NCI-H2227 treated with DMSO at 0.1 percent for 48 hours (cell line): ENCODE measurements at places on chromosomes 3 and 15.

DNA sequence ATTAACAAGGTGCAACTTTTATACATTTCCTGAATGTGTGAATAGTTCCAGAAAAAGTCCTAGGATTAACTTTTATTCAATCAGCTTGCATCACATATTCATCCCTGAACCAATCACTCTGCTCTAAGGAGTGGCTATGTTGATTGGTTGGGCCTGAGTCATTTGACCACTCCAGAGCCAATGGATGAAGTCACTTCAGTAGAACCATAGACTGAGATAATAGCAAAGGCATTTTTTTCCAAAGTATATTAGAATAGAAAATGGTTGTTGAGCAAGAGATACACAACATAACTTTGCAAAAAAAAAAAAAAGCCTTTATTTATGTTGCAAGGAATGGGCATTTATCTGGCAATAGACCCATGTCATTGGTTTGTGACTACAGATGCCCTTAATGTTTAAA is 55.5 kb upstream of the AGTR1 start:
- no peak for DNase-seq

- no peak for DNase-seq
Measured at GRCh38 chr15:100913961-100914360, 5.2 kb upstream of the LRRK1 start.

GRCh38 chr3:146308682-146309081 is 57.8 kb upstream of the PLSCR4 start:
- DNase-seq: no peak

GRCh38 chr15:85525755-85526154 is 145.4 kb downstream of the AKAP13 start:
- no peak for DNase-seq

GRCh38 chr15:45242289-45242688 is 9.7 kb upstream of the SLC28A2 start:
- DNase-seq: no peak

DNA sequence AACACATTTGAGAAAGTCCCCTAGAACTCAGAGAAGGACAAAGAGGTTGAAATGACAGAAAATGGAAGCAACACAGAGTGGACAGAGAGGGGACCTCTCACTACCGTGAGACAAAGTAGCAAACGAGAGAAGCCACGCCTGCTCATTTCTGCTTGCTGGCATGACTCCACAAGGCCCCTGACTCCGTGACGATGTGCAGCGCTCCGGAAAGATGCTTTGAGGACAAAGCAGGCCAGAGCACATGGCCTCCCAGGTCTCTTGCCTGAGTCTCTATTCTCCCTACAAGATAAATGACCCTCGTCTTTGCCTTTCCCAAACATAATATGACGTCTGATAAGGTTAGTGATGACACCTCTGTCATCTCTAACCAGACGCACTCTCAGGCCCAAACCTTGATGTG is 63.8 kb upstream of the CTSH start:
- DNase-seq: no peak

DNA sequence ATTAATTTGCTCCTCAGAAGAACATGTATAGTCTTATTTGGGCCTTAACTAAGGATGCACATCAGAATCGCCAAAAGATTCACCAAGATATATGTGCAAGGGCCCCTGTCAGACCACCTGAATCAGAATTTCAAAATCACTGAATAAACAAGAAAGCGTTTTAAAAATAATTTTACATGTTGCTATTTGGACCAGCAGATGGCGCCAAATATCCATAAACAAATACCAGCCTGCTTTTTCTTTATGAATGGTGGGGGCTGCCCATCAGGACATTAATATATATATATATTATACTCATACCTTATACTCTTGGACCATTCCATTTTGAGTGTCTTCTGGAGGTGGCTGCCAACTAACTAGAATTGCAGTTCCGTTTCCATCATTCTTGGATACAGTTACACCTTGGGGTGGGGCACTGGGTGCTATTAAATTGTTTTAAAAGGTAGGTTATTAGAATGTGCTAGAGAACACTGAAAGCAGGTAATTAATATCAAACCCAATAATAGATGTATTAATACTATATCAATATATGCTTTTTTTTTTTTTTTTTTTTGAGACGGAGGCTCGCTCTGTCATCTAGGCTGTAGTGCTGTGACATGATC is 1108.3 kb downstream of the ROBO1 start:
- peak; percentile 7 for DNase-seq

DNA sequence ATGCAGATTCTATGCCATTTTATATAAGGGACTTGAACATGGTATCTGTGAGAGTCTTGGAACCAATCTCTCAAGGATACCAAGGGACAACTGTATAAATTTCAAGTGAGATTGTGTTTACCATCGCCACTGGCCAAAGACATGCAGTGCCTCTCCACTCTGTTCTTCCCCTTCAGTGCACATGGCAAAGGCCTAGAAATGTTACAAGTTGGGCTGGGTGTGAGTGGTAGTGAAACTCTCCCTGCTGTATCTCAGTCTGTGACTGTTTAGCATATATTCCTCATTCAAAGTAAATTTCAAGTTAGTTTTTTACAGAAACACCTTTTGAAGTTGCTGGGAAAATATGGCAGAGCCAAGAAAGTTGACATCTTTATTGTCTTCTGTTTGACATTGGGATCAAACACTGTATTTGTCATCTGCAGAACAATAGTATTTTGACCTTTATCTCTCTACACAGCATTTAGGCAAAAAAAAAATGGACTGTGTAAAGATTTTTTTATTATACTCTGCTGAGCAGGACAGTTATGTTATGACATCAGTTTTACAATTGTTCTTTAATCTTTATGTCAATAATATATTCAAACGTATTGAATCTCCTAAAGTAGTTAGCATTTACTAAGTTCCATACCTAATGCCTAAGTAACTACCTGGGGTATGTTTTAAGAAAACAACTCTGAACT is 101.4 kb downstream of the CCNL1 start:
- DNase-seq: no peak

DNA sequence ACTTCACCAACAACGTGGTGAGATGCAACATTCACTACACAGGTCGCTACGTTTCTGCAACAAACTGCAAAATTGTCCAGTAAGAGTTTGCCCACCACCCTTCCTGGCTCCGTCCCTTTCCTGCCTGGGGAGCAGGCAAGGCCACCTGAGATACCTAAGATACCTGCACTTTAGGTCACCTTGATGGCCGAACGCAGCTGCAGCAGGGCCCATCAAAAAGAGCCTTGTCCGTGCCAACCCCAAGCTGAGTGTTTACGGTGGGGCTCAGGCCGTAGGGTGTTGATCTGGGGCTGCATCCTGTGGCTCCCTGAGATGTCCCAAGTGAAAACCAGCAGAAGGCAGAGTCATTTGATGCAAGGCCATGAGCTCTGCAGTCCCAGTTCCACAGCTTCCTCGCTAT is 23.2 kb downstream of the LOXL1 start:
- no peak for DNase-seq

- no peak for DNase-seq
Measured at GRCh38 chr3:181076558-181076957, 87.0 kb upstream of the DNAJC19 start.

- no peak for DNase-seq
Measured at GRCh38 chr3:127177226-127177625, 15.7 kb upstream of the PRR23E start.

DNA sequence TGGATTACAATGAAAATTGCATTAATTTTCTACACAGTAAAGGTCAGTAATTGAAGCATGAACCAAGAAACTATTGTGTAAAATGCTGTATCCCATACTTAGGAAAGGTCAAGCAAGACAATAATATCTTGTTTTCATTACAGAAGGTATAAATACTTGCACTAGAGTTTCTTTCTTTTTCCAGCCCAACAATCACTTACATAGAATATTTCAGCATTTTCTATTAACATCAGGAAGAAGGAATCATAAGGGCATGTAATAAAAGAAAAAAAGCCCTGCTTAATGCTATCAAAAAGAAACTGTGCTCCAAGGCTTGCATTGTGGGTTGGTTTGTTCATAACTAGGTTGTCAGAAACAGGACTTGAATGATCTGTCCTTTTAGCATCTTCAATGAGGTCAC is 215.1 kb downstream of the MCTP2 start:
- no peak for DNase-seq

GRCh38 chr3:11379238-11379823 is 107.1 kb downstream of the ATG7 start:
- peak; percentile 64 for DNase-seq

DNA sequence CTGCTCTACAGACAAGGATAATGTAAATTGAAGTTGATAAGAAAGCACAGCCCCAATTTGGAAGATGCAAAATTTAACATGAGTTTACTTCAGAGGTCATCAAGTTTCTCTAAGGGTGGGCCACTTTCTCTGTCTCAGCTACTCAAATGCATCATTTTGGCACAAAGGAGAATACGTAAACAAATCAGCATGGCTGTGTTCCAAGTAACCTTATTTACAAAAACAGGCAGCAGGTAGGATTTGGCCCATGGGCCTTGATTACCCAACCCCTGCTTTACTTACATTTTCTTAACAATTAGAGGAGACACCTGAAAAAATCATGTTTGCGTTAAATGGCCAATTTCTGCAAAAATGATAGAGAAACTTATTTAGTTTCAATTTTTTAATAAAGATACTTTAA is 181.7 kb downstream of the GBE1 start:
- DNase-seq: no peak

- no peak for DNase-seq
Measured at GRCh38 chr3:159583662-159584061, 405.0 kb upstream of the IL12A start.

GRCh38 chr15:87343966-87344365 is 912.6 kb downstream of the NTRK3 start:
- DNase-seq: no peak

DNA sequence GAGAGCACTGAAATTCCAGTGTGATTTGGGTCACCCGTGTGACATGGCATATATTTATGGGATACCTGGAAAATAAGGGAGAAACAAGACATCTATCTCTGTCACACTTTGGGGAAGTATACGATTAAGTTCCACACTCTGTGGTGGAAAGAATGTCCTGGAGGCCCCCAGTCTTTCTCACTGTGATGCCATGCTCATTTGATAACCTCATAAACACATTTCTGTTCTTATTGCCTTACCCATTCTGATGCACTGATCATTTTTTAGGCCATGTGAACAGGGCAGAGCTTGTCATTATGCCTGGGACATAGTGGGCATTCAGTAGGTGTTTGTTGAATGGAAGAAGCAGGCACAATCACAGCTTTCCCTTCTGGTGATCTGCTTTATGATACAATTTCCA is 349.4 kb upstream of the TPRG1 start:
- no peak for DNase-seq

- no peak for DNase-seq
Measured at GRCh38 chr15:58332676-58333400, 99.0 kb upstream of the LIPC start.

GRCh38 chr3:171159822-171160157 is 133.3 kb upstream of the SLC2A2 start:
- DNase-seq: no peak

DNA sequence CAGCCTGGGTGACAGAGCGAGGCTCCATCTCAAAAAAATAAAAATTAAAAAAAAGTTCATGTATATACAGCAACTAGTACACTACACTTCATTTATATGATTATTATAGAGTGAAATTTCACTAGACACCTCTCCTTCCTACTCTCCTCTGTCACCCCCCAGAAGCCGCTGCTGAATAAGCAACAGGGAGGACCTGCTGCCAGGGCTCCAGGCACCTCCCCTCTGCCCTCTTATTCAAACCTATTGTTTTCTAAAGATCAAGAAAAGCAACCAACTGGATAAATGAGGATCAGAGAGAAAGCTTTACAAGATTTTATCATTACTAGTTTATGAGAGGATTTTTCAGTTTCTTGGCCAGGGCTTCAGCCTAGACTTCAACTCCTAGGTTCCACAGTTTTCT is 71.5 kb downstream of the DHX30 start:
- no peak for DNase-seq

DNA sequence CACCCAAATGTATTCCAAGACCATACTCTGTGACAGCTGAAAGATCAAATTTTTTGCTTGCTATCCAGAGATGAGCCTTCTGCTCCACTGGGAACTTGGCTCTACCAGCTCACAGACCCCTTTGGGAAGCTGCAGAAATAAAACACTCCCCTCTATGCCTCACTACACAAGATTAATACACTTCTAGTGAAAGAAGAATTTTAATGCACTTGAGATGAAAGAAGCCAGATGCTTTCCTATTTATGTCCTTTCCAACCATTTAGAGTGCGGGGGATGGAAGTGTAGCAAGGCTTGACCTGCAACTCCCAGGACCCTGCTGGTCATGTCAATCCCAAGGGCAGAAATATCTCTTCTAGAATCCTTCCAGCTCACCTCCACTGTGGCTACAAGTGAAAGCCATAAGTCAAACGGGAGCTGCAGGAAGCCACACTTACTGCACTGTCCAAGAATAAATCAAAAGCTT is 34.7 kb downstream of the ANXA2 start:
- no peak for DNase-seq

GRCh38 chr3:185813691-185814215 is 11.1 kb downstream of the IGF2BP2 start:
- DNase-seq: no peak

DNA sequence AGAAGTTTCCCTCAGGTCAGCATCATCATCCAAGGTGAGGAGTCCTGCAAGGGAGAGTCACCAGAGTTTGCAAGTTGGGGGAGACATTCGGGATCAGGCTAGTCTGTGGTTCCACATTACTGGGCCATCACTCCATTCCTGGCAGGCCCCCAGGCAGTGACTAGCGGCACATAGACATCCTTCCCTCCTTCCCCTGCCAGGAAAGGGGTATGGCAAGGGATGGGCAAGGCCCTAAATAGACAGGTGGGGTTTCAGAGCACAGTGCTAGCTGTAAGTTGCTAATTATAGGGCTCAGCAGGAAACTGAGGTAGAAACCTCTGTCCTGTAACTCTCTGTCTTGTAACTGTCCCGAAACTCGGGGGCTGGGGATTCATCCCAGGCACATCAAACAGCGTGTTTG is 215.2 kb upstream of the ROPN1 start:
- no peak for DNase-seq

GRCh38 chr3:173770796-173771573 is 373.4 kb downstream of the NLGN1 start:
- DNase-seq: no peak

GRCh38 chr15:58710701-58711100 is 38.8 kb downstream of the ADAM10 start:
- DNase-seq: no peak

GRCh38 chr15:39213385-39213840 is 367.5 kb upstream of the THBS1 start:
- no peak for DNase-seq

DNA sequence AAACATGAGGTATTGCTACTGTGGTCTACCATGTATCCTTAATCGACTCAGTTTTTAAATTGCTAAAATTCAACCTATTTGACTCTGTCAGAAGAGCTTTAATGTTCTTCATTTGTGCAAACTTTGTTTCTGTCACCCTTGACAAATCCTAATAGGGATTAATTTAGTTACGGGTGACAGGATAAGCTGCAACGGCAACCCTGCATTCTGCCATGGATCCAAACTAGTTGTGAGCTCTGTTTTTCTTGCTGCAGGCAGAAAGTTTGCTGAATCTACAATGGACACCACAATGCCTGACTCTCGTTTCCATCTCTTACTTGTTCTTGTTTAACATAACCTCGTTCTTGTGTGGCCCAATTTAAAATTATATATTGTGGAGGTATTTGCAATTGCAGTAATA is 352.3 kb downstream of the ROBO2 start:
- no peak for DNase-seq
